ENCODE measurements at places on chromosomes 11 and 22. TPM values are rescaled to one million over a fixed set of nuclear protein-coding genes. Genes with fewer than 3 reads are reported as not detected.

DNA sequence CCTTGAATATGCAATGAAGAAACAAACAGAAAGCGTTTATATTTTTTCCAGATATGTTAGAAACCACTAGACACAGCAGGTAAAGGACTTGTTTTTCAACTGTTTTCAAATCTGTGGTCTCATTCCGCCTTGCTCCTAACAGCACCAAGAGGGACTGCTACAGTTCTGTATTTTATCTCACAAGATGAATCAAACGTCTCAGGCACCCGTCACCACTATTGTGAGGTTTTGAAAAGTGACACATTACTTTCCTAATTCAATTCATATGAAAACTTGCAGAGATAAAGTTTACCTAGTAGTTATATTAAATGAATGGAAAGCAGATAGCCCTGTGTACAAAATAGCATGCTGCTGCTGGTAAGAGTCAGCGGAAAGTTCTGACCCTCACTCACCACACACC, 386.3 kb downstream of the ETS1 start:
- H3K27ac ChIP-seq = no peak overlapping the region
- peaks cover under 1% of the 10 kb centered on the region for H3K36me3 ChIP-seq
- H3K27me3 ChIP-seq = no peaks in the 10 kb centered on the region
- H3K4me1 ChIP-seq = peaks cover 38% of the 10 kb centered on the region

OR51E2 gene
- total RNA-seq = not detected

SNX32 gene
- 0.64 TPM for total RNA-seq

DNA sequence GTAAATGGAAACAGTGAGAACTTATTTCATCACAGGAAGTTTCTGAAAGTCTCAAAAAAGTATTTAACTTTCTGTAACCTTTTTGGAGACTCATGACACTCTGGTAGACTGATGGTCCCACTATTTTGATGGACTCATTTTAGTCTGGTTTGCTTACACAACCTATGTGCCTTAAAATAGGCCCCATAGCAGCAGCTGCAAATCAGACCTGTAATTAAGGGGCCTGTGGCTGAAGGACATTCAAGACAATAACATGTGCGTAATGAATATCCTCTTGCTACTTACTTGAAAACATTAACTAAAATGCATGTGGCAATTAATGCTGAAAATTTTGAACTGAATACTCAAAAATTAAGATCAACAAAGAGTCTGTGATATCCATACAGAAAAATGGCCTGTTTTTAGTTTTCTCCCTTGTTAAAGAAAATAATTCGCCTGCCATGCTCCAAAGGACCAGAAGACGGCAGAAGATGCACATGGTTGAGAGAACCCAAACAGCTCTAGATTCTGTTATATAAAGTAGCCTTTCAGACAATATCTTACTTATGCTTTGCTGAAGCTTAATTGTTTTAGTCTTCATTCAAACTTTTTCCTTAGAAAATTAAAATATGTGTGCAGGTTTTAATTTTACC, 568.5 kb downstream of the KCNA4 start:
- no peak overlapping the region for H3K27ac ChIP-seq
- no peaks in the 10 kb centered on the region for H3K36me3 ChIP-seq
- no peaks in the 10 kb centered on the region for H3K27me3 ChIP-seq
- H3K4me1 ChIP-seq = no peaks in the 10 kb centered on the region

GRCh38 chr11:75526192-75526541, 426 bp upstream of the GDPD5 start:
- no peaks in the 10 kb centered on the region for H3K36me3 ChIP-seq
- DNase-seq = no peak
- peaks cover 11% of the 10 kb centered on the region for H3K27me3 ChIP-seq
- peak overlapping the region; percentile 19 for H3K27ac ChIP-seq
- H3K4me3 ChIP-seq = peak overlapping the region; percentile 78
- H3K4me1 ChIP-seq = peaks cover 17% of the 10 kb centered on the region

GRCh38 chr11:113613619-113614018, 92.5 kb downstream of the TMPRSS5 start:
- peaks cover 19% of the 10 kb centered on the region for H3K27me3 ChIP-seq
- H3K27ac ChIP-seq = no peak overlapping the region
- DNase-seq = no peak
- peaks cover 6% of the 10 kb centered on the region for H3K4me1 ChIP-seq
- no peaks in the 10 kb centered on the region for H3K36me3 ChIP-seq
- H3K4me3 ChIP-seq = no peak overlapping the region

Measured in activated T-helper 2 cell treated with anti-CD3 and anti-CD28 coated beads, Interferon-gamma antibody, Interleukin-2, Interleukin-4, amounts not matched to agents 10 μg/mL and 5 μg/mL and 100 μg/mL, durations not matched to agents 14 hours and 24 hours and 36 hours (primary cell).